Epithelial cell of proximal tubule (primary cell): ENCODE measurements at places on chromosomes 5 and 9. TPM values are rescaled to one million over a fixed set of nuclear protein-coding genes. Genes with fewer than 3 reads are reported as not detected.

Gene SV2C
- total RNA-seq: not detected in 2 replicates

Gene PCDHGA6
- 0.35 and 0.36 TPM in 2 replicates for total RNA-seq

- no peak for DNase-seq
Observed at GRCh38 chr5:31208043-31208442, 14.6 kb downstream of the CDH6 start.

- peak; percentile 59 for DNase-seq
Observed at GRCh38 chr5:57650360-57651069, 167.9 kb upstream of the ACTBL2 start.

DNA sequence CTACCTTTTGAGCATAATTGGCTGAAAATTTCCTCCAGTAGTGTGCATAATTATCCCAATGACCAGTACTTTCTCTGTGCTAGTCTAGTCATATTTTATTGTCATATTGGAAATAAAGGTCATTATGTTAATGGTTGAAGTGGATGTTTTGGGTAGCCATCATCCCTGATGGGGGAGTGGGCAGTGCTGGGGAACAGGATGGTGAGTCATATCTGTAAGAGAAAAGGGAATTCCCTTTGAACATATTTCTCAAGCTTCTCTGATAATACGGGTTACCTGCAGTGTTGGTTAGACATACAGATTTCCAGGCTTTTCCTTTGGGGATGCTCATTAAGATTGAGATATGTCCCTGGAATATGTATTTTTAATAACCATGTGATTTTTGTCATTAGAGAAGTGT lies 33.3 kb upstream of the SPATA31D4 start:
- no peak for DNase-seq

- no peak for DNase-seq
Observed at GRCh38 chr9:79955300-79955699, 383.5 kb downstream of the TLE4 start.

GRCh38 chr5:82325155-82325554 lies 47.0 kb upstream of the RPS23 start:
- DNase-seq: no peak

DNA sequence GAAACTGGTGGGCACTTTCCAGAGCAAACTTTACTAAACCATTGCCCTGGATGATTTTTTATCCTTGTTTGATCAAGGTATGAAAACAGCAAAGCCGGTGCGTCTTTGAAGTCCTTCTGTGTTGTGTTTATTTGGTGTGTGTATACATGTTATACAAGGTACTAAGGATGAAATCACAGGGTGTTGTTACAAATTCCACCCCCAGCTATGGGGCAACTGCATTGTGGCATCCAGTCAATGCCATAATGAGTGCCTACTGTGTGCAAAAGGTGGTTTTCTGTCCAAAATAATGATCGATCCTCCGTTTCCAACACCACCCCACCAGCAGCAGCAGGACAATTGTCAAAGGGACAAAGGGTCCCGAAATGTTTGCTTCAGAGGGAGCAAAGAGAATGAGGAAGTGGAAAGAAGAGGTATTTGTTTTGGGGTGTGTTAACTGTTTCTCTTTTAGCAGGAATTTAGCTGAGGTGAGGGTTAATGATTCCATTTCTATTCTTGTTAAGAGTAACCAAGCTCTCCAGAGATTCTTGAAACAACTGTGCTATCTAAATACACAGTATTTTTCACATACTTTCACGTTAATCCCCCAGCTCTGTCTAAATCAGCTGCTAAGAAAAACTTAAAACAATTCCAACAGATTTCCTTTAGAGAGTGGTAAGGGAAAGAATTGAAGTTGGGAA lies 568.7 kb upstream of the KLF4 start:
- no peak for DNase-seq

Gene KIAA1958
- 3.4 and 4.3 TPM in 2 replicates for total RNA-seq

Gene MELK
- 64.5 and 87.8 TPM in 2 replicates for total RNA-seq

DNA sequence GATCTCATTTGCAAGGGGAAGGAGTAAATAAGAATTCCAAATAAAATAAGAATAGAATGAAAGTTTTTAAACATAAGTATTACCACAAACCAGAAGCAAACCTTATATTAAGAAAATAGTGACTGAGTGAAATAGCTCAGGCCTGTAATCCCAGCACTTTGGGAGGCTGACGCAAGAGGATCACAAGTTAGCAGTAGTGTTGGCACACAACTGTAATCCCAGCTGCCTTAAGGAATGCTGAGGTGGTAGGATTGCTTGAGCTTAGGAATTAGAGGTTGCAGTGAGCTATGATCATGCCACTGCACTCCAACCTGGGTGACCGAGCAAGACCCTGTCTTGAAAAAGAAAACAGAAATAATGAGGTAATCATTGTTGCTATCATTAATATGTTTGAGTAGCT lies 47.0 kb downstream of the APC start:
- no peak for DNase-seq

- DNase-seq: no peak
Observed at GRCh38 chr5:95956021-95956899, 5.4 kb downstream of the ELL2 start.

DNA sequence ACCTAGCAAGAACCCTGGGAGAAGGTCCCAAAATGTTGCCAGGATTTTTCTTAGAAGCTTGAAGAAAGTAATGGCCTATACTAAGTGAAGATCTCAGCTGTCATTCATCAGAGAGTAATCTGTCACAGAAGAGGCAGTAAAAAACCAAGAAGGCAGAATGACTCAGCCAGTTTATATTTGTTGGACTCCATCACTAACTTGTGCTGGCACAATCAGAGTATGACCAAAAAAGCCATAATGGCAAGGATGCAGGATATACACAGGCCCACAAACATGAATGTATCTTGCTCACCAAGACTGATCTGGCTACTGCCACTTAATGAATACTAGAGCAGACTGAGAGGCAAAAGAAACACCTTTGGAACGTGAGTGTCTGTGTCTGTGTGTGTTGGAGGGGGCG lies 104.0 kb upstream of the POU5F2 start:
- DNase-seq: no peak

DNA sequence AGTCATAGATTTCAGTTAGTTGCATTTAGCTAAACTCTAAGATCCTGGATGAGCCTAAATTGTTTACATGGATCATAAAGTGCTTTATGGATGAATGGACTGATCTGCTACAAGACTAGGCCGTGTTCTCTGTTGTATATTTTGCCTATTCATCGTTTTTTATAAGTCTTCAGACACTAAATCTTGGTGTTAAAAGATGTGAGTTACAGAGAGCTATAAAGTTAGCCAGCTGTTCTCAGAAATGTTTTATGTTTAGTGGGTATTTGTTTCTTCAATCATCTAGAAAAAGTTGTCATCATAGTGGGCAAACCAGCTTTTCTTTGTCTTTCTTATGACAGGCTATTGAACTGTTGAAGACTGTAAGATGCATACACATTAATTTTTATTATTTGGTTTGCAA lies 585.8 kb upstream of the SEMA6A start:
- no peak for DNase-seq

DNA sequence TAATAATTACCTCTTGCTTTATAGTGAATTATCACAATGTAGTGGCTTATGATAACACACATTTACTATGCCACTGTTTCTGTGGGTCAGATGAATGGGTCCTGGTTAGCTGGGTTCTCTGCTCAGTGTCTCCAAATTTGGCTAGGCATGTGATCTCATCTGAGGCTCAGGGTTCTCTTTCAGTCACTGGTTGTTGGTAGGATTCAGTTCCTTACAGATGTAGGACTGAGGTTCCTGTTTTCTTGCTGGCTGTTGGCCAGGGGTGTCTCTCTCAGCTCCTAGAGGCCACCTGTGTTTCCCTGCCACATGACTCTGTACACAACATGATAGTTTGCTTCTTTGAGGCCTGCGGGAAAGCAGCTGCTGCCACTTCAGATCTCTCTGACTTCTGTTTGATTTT lies 7.1 kb downstream of the NFX1 start:
- no peak for DNase-seq

GRCh38 chr9:120713257-120714087 lies 798 bp downstream of the MEGF9 start:
- DNase-seq: no peak

GRCh38 chr9:92189782-92190535 lies 74.7 kb upstream of the SPTLC1 start:
- no peak for DNase-seq

Gene PIP5K1B
- not detected in 2 replicates for total RNA-seq

Gene PAM
- 94.5 and 200 TPM in 2 replicates for total RNA-seq

Gene IL17B
- total RNA-seq: not detected in 2 replicates

Gene SYNPO
- total RNA-seq: 0.43 and 1.4 TPM in 2 replicates

DNA sequence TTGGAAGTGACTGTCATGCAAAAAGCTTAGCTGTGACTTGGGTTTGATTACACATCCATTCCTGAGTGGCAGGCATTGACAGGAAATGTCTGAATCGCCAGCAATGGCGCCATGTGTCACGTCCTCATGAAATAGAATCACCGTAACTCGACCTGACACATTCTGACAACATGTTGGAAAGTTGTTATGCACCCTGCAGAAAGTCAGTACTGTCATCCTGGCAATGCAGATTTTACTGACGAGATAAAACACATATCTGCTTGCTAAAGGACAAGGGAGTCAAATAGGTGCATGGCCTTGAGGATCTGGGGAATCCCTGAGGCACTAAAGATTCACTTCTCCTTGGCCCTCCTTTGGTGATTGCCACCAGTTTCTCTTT lies 344.2 kb downstream of the SPATA31D1 start:
- DNase-seq: no peak

GRCh38 chr5:32400401-32400800 lies 44.1 kb downstream of the ZFR start:
- no peak for DNase-seq

DNA sequence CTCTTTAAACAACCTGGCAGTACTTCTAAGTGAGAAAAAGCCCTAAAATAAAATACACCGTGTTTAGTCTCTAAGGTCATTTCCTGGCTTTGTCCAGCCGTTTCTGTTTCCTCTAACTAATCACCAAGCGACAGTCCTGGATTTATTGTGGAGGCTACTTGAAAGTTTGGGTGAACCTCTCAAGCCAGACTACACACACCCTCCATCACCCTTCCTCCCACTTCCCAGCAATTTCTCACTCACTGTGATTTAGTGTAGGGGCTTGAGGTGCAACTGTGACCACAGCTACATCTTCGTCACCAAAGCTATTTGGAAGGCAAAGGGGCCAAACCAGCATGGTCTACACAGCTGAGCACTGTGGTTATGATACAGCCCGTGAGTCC lies 240.0 kb upstream of the SLC24A2 start:
- no peak for DNase-seq

GRCh38 chr5:132750471-132751230 lies 3.4 kb downstream of the CCNI2 start:
- DNase-seq: no peak

- no peak for DNase-seq
Observed at GRCh38 chr9:126328407-126328806, 1.8 kb downstream of the MVB12B start.

- no peak for DNase-seq
Observed at GRCh38 chr9:69066955-69067354, 31.4 kb downstream of the FXN start.

Gene F2RL2
- total RNA-seq: 2.4 and 7.2 TPM in 2 replicates

- no peak for DNase-seq
Observed at GRCh38 chr9:27382975-27383374, 86.0 kb upstream of the EQTN start.

DNA sequence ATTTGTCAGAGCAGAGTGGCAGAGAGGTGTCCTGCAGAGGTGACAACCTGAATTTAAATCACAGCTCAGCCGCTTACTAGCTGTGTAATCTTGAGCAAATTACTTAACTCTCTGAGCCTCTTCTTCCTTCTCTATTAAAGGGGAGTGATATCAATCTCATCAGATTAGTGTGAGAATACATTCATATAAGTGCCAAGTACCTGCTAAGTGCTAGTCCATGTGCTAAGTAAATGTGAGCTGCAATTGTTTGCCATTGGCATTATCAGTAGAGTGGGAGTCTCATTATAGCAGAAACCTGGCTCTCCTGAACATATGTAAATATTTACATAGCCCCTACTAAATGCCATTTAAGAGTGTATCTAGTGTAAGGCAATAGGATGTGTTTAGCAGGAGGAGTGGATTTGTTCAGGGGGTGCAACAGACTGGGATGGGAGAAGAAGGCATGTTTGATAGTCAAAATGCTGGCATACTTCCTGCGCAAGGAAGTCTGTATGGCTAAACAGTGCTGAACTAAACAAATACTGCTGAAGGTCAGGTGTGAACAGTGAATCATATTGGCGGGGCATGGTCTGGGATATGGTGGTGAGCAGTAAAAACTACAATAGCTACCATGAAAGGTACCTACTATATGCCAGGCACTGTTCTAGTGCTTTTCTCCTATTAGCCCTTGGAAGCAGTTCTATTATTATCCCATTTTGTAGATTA lies 74.5 kb downstream of the F2RL2 start:
- DNase-seq: no peak

DNA sequence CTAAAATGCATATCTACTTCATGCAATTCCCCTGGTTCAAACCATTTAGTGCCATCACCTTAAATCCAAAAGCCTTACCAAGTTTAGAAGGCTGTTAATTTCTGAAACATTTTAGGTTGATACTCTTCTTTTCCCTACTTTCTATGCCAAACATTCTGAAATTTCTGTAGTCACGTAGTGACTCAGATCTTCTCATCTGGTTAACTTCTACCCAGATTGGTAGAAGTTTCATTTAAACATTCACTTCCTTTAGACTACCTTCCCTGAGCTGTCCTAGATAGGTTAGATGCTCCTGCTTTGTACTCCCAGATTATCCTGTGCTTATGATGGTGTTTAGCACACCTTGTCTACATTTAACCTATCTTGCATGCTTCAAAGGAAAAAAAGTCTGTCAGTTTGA lies 9.9 kb downstream of the RAD50 start:
- DNase-seq: no peak

GRCh38 chr5:57494104-57495098 lies 11.8 kb upstream of the ACTBL2 start:
- DNase-seq: peak; percentile 78

DNA sequence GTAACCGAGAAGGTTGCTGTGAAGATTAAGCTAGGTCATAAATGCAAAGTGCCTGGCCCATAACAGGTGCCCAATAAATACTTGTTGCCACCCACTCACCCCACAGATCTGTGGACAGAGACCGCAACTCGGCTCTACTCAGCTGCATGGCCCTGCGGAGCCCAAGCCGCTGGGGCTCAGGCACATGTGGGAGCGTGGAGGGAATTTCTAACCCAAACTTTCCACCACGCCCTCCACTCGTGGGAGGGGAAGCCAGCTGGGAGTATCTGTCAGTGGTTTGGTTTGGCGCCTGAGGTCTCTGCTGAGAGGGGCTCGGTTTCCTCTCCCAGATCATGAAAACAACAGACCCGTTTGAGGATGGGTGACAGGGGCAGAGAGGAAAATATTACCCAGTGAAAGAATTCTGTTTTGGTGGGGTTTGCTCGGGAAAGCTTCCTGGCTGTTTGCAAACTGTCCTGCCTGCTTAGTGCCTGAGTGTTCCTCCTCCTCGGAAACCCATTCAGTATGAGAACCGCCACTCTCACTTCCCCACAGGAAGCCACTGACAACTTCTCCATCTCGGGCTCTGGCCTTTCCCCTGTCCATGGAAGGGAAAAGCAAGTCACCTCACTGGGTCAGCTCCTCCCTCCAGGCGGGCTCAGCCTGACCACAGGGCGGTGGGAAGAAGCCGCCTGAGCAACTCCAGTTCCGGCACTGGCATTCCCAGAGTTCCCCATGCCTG lies 60.1 kb downstream of the RGS3 start:
- DNase-seq: no peak

GRCh38 chr5:35821513-35821912 lies 35.2 kb upstream of the IL7R start:
- DNase-seq: no peak

- DNase-seq: no peak
Observed at GRCh38 chr9:95620314-95620713, 103.5 kb upstream of the PTCH1 start.

- DNase-seq: no peak
Observed at GRCh38 chr9:86600977-86601376, 246.8 kb upstream of the TUT7 start.

Gene DCAF12
- total RNA-seq: 26.2 and 32.3 TPM in 2 replicates

GRCh38 chr9:79210541-79211243 lies 361.1 kb upstream of the TLE4 start:
- DNase-seq: no peak
